ENCODE measurements at places on chromosomes 6 and 20.

DNA sequence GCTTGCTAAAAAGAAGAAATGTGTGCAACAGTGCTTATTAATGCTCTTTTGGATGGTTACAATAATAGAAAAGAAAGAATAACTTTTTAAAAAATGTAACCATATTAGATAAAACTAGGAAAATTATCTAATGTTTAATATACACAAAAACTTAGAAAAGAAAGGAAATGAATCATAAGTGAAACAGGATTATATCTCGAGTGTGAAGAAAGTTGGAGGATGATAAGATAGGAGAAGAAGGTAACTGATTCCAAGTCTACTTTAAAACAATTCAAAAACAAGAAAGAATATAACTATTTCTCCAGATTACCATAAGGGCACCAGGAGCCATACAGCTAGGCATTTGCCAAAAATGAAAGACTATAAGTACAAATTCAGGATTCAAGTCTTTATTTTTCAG lies 73.0 kb downstream of the PHIP start:
- no peak for DNase-seq

GRCh38 chr20:62916703-62917476 lies 9.4 kb downstream of the DIDO1 start:
- no peak for DNase-seq

- DNase-seq, result no peak
Observed at GRCh38 chr20:63536997-63537524, at the start of gene PTK6. PTK6 (minus strand) TSS chr20:63537376; CDS start chr20:63537314, 62 bp downstream.

GRCh38 chr20:25338112-25339023 lies 52.3 kb downstream of the ABHD12 start:
- DNase-seq, result no peak

DNA sequence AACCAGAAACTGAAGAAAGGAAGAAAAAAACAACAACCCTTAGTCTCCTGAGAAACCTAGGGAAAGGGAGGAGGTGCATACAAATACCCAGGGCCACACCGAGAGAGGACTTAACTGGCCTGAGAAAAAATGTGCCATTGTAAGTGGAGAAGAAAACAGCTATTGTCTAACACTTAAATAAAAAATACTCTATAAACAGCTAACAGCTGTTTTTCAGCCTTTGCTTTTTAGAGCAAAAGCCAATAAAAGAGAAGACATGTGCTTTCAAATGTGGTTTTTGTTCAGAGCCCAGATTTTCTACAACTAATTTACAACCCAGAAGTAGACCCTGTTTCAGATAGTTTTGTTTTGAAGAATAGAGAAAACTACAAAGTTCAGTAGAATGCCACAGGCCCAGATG lies 56.0 kb upstream of the SLC22A16 start:
- no peak for DNase-seq

- DNase-seq, result no peak
Observed at GRCh38 chr6:45845567-45845966, 170.1 kb downstream of the CLIC5 start.

DNA sequence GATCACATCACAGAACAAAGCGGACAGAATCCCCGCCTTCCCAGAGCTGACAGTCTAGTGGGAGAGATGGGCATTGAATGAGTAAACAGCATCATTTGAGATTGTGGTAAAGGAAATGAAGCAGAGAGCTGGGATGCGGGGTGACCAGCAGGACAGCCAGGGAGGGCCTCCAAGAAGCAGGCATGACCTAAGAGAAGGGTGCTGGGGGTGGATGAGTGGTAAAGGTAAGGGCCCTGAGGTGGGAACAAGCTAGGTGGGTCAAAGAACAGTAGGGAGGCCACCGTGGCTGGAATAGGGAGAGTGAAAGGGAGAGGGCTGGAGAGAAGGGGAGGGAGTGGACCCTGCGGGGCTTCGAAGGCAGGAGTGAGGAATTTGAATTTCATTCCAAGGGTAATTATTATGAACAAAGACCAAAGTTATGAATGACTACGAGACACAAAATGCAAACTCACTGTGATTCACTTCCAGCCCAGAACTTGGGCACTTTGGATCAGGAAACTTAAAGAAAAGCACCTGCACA lies 61.4 kb downstream of the CEBPB start:
- no peak for DNase-seq

GRCh38 chr6:158625881-158626305 lies 18.6 kb downstream of the DYNLT1 start:
- no peak for DNase-seq

DNA sequence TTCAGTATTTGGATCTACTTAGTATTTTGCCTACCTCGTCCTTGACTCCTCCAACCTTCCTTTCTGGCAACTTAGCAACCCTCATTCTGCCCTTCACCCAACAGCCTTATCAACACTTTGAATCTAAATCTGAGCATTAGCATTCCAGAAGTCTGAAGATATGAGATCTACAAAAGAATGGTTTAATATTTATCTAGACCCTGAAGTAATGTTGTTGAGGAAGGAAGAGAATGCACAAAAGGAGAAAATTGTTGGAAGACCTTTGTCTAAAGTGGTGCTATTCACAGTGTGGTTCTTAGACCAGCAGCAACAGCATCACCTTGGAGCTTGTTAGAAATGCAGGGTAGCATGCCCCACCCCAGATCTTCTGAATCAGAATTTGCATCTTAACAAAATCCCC lies 198.2 kb upstream of the PLCB4 start:
- DNase-seq, result no peak
